ENCODE measurements at places on chromosomes 12 and 14.

GRCh38 chr12:79933532-79934264 lies 1.2 kb downstream of the PPP1R12A start:
- DNase-seq = peak; percentile 26

- no peak for DNase-seq
These were observed 68.7 kb downstream of the ARF6 start for GRCh38 chr14:49961270-49962222.

- no peak for DNase-seq
These were observed 1.5 kb downstream of the CAPRIN2 start for GRCh38 chr12:30753233-30753632.

DNA sequence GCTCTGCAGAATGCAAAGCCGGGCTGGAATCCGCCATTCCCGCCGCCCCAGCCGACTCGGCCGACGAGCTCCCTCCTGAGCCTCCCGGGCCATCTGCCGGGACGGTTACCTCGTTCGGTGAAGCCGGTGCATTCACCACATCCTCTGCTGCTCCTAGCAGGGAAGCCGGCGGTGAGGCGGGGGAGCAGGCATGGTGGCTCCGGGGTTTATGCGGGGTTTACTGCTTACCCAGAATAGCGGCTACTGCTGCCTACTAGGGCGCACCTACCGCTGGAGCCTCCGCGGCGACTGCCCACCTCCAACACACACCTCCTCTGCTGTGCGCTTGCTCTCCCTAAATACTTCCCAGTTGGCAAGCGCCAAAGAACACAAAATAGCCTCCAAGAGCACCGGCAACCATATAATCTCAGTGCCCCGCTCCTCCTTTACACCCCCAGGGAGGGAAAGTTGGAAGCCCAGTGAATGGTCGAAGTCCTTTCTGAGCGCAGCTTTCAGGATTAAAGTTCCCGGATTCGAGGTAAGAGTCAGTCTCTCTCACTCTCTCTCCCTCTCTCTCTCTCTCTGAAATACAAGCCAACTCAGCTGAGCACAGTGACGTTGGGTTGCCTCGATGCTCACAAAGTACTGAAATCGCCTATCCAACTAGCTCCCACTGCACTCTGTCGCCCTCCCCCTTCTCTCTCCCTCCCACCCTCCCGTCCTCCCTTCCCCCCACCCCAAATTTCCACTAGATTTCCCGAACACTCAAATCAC lies at the start of gene TBX5:
Gene TBX5 (minus strand): TSS at position 626 of the 753 bp plus-strand sequence. CDS start 2,246 bp downstream, outside the sequence.
- DNase-seq = no peak

DNA sequence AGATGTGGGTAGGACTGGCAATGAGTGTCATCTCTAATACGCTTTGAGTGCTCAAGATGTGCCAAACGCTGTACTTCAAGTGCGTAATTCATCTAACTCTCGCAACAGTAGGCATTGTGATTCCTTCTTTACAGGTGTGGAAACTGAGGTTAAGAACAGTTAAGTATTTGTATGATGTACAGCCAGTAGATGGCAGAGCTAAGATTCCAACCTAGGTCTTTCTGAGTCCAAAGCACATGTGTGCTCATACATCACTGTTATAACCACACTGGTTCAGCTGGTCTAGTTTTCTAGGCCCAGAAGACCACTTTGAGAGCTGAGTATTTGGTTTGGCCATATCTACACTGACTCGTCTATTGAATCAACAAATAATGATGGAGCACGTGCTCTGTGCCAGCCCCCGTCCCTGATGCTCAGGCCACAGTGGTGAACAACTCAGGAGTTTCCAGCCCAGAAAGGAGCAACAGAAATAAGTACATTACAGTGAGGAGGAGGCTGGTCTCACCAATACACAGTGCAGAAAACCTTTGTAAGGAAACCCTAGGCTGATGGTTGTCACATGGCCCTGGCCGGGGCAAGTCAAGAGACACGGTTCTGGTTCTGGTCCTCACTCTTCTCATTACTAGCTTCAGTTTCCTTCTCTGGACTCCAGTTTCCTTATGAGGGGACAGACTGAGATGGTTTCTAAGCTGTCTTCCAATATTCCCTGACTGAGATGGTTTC lies 69.3 kb upstream of the SCN8A start:
- DNase-seq = no peak

- no peak for DNase-seq
These were observed 13.9 kb downstream of the COPZ1 start for GRCh38 chr12:54338698-54339296.

- no peak for DNase-seq
These were observed 27.7 kb downstream of the ARHGAP5 start for GRCh38 chr14:32104803-32105202.

- DNase-seq = no peak
These were observed 442.5 kb downstream of the NRXN3 start for GRCh38 chr14:78612666-78613065.

GRCh38 chr12:27619308-27619707 lies 76.9 kb upstream of the REP15 start:
- DNase-seq = no peak

- DNase-seq = no peak
These were observed 17.7 kb downstream of the DCAF4 start for GRCh38 chr14:72943876-72944430.

GRCh38 chr14:92453691-92454090 lies 59.9 kb upstream of the RIN3 start:
- DNase-seq = no peak

DNA sequence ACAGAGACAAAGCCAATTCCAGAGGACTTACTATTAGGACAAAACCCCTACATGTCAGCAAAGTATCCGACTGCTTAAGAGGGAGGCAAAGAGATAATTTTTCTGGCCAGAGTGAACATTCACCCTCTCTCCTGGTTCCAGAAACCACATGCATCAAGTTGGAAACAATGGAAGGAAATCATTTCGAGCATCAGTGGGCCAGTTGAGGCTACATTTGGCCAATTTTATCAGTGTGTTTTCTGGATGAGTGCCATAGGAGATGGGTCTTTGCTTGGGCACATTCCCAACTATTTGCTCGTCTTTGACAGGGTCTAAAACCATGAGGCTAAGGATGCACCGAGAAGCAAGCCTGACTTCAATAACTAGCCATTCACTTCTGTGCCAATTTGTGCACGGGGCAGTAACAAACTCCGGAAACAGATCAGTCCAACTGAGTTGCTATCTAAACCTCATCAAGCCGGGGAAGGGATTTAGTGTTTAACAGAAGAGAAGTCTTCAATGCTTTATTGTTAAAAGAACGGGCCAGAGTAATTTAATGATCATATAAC lies 17.4 kb downstream of the EGLN3 start:
- DNase-seq = no peak

- no peak for DNase-seq
These were observed 130.8 kb upstream of the FLRT2 start for GRCh38 chr14:85399186-85399585.

- no peak for DNase-seq
These were observed 40.1 kb upstream of the PARP11 start for GRCh38 chr12:3913278-3913677.

DNA sequence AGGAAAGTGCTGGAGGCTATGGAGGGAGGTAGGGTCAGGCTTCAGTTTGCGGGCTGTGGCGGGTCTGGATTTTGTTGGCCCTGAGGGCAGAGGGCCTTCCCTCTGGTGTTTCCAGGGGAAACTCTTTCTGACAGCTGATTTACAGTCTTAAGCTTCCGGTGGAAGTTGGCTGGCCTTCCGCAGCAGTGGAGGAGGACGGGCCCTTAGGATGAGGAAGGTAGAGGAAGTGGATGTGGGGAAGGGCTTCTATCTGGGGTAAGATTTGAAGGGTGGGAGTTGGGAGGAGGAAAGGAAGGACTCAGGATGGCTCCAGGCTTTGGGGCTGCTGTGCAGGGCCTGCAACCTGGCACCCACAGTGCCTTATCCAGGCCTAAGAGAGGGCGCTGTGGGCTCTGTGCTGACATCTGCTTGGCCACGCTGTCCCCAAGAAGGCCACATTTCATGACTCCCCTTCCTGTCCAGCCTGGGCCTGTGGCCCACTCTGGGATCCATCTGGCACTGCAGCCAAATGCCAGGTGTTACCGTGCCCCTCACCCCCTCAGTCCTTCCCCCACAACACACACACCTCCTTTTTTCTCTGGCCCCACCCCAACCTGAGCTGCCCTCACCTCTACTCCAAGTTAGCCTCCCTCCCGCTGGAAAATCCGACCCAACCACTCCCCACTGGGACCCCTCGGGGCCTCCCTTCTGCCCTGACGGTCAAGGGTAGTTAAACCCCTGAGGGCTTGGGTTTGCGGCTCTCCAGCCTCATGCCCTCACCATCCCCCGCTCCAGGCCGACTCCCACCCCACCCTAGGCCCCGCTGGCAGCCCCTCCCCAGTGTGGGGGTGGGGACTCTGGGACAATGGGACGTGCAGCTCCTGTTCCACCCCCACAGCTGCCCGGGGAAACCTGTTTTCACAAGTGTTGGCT lies 7.7 kb upstream of the PPP1R13B start:
- no peak for DNase-seq

DNA sequence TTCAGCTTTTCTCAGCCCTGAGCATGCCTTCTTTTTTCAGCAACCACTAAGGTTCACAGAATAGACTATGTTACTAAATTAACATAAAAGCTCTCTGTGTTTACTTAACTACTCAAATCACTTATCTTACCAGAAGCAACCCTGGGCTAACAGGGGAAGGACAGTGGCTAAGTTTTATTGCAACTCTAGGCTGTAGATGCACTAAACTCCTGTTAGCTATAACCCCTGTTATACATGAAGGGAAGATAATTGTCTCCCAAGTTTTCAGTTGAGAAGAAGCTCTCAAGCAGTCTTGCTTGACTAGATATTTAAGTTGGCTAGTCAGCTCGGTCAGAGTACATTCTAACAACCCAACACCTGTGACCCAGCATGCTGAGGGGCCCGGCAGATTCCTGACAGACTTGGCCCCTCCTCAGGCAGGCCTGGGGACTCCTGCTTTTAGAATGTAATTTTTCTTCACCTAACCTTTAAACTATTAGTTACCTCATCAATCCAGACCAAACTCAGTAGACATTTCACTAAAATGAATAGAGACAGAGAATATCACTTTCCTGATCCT lies 464.5 kb downstream of the EGLN3 start:
- no peak for DNase-seq

DNA sequence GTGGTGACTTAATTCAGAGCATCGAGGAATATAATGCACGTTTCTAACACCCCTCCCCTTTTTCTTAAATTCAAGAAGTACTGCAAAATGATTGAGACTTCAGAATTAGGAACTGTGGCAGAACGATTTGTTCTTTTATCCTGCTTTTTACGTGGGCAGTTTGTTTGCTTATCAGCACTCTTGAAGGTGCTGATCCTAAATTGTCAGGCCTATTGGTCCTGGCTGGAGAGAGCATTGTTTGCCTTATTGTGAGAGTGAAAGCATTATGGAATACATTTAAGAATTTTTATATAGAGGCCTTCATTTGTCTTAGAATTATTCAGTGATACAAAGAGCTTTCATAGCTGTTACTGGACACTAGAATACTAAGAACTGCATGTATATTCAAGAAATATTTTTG lies 59.1 kb downstream of the TMTC2 start:
- DNase-seq = no peak

DNA sequence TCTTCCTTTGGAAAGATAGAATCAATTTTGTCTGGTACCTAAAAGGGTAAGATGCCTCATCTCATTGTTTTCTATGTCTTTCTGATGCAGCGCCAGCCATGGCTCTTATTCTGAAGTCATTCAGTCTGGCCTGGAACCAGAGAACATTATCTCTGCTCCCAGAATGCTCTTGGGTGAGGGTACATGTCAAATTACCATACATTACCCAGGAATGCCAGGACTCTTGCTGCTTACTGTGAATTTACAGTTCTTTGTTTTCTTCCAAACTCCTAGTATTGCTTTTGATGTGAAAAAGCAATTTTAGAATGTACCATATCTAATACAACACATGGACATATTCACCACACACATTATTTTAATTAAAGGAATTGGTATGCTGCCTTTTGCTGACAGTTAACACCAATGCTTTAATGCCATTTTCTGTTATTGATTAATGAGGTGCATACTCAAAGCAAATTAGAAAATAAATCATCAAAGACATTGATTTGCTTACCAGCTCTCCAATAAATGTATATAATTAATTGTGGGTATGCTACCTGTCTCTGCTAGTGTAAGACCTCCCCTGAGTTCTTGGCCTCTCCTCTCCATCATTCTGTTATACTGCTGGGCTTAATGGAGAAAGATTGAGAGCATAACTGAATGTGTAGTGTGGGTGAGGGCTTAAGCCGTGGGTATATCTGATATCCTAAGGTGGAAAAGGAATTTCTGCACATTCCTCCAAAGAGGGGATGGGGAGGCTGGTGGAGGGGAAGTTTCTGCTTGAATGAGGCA lies 337.7 kb downstream of the C12orf75 start:
- no peak for DNase-seq
